ACHN (cell line): ENCODE measurements at places on chromosomes 2 and 18.

- no peak for DNase-seq
These were observed 28.2 kb upstream of the ZEB2 start for GRCh38 chr2:144548088-144548487.

GRCh38 chr2:188600536-188601210 is 309.0 kb downstream of the GULP1 start:
- DNase-seq, result no peak

- no peak for DNase-seq
These were observed 4.8 kb upstream of the DSG2 start for GRCh38 chr18:31493171-31493570.

GRCh38 chr2:180625006-180625844 is 355.2 kb upstream of the UBE2E3 start:
- DNase-seq, result no peak

DNA sequence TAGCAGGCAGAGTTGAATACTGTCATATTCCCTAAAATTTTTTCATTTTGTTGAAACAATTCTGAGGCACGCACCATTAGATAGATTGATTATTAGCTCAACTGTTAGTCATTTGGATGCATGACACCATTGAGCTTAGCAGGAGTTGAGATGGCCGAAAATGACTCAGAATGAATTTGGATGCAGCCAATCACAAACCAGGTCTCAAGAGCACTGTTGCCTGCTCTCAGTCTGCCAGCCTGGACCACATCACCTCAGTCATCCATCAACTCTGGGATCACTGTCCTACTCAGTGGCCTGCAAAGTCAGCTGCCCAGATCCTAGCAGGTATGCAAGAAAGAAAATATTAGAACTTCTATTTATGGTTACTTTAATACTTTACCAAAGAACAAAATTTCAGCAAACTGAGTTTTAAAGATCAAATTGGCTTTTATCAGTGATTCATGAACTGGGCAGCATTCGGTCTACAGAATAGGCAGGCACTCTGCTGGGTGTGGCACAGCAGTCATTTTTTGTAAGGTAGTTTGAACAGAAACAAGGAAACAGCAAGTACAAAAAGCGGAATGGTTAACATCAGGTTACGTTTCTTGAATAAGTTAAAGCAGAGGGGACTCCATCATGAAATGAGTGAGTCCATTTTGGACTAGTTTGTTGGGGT is 152.7 kb upstream of the ARHGAP28 start:
- DNase-seq, result peak; percentile 64

DNA sequence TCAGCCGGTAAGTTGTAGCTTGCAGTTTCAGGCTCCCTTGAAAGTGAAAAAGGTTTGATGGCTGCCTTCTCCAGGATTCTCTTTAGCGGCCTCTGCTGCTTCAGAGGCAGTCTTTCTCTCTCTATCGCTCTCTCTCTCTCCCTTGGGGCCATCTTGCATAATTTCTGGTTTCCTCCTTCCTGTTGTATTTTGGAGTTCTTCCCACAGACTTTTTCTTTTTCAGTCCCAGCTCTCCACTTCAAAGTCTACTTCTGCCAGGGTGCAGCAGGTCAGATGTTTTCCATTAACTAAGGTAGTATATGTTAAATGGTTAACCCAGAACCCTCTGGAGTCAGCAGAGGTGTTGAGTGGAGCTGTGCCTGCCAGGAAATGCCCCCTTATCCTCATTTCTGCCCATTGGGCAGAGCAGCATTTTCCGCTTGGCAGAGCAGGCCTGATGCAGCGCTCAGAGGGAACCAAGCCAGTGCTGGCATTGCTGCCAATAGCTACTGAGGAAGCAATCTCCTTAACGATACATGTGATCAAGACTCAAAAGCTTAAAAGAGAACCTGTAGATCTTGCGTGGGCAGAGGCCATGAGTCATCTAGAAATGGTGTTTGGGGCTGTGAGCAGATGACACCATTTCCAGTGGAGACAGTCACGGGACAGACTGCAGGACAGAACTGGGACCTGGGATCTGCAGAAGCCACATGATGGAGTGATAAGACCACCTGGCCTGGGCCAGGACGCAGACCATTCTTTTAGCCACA is 20.8 kb downstream of the DBI start:
- DNase-seq, result peak; percentile 98

GRCh38 chr2:137775529-137775928 is 188.7 kb upstream of the HNMT start:
- no peak for DNase-seq

DNA sequence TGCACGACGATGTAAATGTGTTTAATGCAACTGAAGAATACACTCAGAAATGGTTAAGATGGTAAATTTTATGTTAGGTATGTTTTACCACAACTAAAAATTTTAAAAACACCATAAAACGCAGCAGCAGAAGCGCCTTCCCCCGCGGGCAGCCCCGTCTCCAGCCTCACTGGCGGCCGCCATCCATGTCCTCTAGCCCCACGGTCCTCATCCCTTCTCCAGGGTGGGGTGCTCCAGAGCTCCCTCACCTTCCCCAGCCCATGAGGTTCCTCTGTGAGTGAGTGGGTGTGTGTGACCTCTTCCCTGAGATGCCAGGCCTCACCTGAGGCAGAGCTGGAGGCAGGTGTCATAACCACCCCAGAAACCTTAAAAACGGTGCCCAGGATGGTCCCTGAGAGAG is 17.0 kb downstream of the INHBB start:
- no peak for DNase-seq

GRCh38 chr18:54235871-54236270 is 11.4 kb upstream of the MBD2 start:
- no peak for DNase-seq

DNA sequence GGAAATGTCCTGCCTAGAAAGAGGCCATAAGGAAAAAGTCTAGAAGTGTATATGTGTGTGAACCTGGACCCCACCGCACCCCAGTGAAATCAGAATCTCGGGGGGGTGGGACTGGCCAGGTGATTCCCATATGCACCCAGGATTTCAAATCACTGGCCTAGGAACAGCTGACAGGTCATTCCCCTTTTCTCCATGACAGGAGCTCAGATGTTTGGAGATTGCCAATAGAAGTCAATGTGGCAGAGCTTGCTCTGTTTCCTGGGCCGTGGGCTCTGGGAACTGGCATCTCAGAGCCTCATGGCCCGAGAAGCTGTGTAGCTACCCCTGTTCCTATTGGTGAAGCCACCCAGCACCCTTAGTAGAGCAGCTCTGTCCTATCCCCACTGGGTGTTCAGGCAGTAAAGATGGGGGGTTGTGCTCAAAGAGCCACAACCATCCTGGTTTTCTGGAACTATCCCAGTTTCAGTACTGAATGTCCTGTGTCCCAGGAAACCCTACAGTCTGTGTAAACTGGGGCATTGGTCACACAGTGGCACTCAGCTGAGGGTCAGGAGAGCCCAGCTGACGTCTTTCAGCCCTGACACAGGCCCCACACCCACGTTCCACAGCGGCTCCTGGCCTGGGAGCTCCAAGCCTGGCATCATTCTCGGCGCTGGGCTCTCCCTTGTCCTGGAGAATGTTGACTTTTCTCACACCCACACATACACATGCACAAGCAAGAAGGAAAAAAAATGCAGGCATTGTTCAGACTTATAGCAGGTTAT is 18.9 kb downstream of the GNLY start:
- DNase-seq, result no peak

GRCh38 chr2:191041418-191042161 is 27.6 kb upstream of the STAT1 start:
- DNase-seq, result peak; percentile 92

DNA sequence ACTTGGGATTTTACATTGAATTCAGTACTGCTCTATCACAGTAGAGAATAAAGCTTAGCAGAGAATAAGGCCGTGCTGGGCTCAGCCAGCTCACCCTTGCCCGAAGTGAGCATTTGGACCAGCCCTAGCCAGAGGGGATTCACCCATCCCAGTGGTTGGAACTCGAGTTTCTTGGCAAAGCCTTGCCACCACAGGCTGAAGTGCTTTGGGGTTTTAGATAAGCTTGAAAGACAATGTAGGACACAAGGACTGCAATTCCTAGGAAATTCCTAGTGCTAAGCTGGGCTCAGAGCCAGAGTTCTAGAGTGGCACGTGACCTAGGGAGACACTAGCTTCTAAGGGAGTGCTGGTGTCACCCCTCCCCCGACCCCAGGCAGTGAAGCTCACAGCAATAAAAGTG is 28.0 kb downstream of the SERPINB11 start:
- DNase-seq, result no peak

GRCh38 chr2:159070235-159070634 is 101.8 kb downstream of the TANC1 start:
- no peak for DNase-seq

GRCh38 chr18:80253236-80253635 is 5.9 kb upstream of the PARD6G start:
- no peak for DNase-seq

DNA sequence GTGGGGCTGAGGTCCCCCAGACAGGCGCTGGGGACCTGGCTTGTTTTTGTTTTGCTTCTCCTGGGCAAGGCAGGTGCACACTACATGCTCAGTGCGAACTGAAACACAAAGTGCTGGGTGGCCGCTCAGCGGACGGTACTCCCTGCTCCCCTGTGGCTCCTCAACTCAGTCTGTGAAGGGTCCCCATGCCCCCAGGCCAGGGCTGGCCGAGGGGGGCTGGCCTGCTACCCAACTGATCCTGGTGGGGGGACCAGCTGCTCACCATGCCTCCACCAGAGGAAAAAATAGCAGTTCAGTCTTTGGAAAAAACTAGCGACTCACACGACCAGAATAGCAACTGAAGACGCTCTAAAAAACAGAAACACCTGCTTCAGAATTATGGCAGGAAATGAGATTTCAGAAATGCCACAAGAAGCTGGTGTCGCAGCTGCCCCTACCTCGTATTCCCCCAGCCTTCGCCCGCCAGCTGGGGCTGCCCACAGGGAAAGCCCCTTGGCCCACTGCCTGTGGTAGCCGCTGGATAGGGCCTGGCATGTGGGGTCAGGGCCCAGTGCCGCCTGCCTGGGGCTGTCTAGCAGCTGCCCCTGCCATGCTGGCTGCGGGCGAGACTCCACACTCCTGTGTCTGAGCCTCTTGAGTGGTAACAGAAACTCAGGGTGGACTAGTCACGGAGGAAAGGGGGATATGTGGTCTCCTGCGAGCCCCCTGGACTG is 43.7 kb downstream of the MEX3C start:
- no peak for DNase-seq

GRCh38 chr18:75635096-75635495 is 207.6 kb upstream of the SMIM21 start:
- DNase-seq, result no peak

GRCh38 chr18:12403601-12404506 is 3.9 kb upstream of the PRELID3A start:
- peak; percentile 76 for DNase-seq

DNA sequence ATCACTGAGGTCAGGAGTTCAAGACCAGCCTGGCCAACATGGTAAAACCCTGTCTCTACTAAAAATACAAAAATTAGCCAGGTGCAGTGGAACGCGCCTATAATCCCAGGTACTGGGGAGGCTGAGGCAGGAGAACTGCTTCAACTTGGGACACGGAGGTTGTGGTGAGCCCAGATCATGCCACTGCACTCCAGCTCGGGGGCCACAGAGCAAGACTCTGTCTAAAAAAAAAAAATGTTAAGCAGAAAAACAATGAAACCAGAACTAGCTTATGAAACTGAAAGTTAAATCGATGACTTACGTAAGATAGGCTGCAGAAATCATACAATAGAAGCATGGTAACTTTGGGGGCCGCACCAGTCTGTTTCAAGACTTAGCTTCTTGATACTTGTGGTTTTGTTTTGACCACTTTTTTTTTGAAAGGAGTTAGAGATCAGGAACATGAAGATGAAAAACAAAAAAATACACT is 6.2 kb upstream of the GPR155 start:
- DNase-seq, result no peak

DNA sequence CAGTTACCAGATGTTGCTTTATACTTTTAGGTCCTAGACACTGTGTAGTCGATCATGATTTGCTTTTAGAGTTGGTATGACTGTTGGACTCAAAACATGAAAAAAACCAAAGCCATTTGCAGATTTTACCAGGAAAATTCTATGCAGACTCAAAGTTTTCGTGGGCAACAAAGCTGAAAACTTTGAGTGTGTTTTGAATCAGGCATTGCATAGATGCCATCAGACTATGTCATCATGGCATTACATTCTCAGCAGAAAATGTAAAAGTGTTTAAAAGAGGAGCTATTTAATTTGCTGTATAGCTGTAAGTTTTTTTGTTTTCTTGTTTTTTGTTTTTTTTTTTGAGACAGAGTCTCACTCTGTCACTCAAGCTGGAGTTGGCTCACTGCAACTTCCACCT is 43.5 kb upstream of the ELAC1 start:
- no peak for DNase-seq

DNA sequence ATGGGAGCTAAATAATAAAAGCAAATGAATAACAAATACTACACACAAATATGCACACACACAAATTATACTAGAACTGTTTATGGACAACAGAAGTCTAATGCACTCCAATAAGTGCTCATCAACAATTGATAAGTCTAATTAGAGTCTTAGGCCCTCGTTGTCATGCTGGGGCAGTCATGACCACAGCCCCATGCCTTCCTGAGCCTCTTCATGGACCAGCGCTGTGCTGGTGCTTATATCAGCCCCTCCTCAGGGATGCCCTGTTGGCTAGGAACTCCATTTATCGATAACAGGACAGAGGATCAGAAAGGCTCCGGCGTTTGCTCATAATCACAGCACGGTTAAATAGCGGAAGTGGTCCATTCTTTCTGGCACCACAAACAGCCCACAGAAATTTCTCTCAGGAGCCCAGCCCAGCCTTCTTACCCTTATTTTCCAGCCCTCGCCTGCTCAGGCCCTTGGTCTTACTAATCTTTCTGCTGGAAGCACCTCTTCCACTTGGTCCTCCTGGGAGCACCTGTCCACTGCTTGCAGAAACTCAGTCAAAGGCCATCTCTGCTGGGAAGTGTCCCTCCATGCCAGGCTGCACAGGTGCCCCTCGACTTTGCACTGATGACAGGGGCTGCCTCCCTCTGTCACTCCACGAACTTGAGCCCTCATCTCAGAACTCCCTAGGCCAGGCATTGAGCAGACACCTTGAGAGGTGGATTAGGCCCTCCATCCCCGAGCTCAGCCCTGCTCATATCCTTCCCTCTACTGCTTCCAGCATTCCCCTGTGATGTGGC is 500.2 kb upstream of the HS6ST1 start:
- DNase-seq, result no peak

DNA sequence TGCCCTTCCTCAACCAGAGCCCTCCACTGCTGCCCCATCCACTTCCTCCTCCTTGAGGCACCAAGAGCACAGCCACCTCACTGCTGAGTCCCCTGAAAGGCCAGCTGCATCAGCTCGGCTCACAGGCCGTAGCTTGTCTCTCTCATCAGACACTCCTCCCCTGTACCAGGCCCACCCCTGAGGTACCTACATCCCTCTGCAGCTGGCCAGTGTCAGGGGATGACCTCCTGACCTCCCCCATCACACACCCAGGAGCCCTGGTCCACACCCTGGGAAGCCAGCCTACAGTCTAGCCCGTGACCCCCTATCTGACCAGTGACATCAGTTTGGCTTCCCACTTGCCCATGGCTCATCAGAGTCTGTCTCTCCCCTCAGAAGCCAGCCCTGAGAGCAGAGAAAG is 205.6 kb downstream of the TNS1 start:
- DNase-seq, result no peak

GRCh38 chr2:54966165-54966832 is 84.0 kb downstream of the RTN4 start:
- DNase-seq, result no peak
